ENCODE measurements at places on chromosomes 13 and 19.

DNA sequence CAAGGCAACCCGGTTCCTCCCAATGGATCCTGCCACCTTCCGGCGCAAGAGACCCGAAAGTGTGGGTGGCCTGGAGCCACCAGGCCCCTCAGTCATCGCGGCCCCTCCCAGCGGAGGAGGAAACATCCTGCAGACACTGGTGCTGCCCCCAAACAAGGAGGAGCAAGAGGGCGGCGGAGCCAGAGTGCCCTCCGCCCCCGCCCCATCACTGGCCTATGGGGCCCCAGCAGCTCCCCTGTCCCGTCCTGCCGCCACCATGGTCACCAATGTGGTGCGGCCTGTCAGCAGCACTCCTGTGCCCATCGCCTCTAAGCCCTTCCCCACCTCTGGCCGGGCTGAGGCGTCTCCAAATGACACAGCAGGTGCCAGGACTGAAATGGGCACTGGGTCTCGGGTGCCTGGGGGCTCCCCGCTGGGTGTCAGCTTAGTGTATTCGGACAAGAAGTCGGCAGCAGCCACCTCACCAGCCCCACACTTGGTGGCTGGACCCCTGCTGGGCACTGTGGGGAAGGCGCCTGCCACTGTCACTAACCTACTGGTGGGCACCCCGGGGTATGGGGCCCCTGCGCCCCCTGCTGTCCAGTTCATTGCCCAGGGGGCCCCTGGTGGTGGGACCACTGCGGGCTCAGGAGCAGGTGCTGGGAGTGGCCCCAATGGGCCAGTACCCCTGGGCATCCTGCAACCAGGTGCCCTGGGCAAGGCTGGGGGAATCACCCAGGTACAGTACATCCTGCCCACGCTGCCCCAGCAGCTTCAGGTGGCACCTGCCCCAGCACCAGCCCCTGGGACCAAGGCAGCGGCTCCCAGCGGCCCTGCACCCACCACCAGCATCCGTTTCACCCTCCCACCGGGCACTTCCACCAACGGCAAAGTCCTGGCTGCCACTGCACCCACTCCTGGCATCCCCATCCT is 11.2 kb upstream of the PRR19 start:
- DNase-seq = no peak

DNA sequence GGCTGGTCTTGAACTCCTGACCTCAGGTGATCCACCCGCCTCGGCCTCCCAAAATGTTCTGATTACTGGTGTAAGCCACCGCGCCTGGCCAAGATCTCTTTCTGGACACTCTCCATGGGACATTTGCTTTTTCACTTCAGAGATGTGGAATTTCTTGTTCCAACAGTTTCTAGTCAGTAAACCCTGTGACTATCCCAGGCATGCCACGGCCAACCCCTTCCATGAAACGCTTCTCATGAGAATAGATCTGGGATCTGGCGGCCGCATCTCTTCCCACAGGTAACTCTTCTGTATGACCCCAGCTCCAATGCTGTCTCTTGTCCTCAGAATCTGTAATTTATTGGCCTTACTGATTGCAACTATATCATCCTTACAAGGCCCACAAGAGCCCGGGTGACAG is 16.2 kb downstream of the PLPP2 start:
- no peak for DNase-seq

DNA sequence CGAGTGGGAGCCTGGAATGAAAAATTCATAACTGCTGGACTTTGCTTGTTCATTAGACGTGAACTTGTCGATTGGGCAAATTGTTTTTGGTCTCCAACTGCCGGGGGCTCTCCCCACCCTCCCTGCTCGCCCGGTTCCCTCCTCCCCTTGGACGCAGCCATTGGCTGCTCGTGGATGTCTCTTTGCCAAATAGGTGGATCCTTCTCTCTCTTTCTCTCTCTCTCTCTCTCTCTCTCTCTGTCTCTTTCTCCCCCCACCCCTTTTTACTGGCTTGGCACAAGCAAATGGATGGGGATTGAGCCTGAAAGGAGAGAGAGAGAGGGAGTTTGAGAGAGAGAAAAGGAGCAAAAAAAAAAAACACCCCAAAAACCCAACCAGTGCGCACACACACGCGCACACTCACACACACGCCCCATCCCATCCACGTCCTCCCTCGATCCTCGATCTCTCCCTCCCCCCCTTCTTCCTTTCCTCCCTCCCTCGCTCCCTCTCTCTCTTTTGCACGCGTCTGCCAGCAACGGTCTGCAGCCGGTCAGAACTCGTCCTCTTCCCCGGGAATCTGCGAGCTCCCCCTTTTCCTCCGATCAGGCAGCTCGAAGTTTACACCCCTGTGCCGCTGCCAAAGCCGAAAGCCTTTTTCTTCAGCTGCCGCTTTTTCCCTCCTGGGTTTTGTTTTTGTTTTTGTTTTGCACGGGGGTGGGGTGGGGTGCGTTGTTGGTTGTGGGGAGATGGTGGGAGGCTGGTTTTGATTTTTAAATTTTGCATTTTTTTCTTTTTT is 27.8 kb downstream of the NFIX start:
- DNase-seq = peak; percentile 85

DNA sequence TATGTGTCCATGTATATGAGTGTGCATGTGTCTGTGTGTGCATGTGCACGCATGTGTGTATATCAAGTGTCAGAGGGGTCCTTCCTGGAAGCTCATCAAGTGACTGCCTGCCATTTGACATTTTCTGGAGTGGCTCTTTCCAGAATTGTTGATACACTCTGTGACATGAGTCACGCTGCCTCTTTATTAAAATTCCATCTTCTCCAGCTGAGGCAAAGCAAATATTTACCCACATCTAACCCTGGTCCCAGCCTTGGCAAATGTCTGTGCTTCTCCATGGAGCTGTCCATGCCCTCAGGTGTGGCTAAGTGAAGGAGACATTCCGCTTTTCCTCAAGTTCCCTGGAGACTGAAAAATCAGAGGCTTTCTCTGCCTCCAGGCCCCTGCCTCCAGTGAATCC is 88.2 kb upstream of the MBNL2 start:
- DNase-seq = no peak

GRCh38 chr19:50646074-50646807 is 3.0 kb upstream of the C19orf81 start:
- DNase-seq = no peak

GRCh38 chr19:18401580-18402112 is 4.2 kb upstream of the LRRC25 start:
- peak; percentile 86 for DNase-seq

GRCh38 chr13:23632048-23632582 is 61.9 kb downstream of the TNFRSF19 start:
- no peak for DNase-seq

- peak; percentile 71 for DNase-seq
These were observed 3.1 kb upstream of the GJB2 start for GRCh38 chr13:20195801-20196200.

DNA sequence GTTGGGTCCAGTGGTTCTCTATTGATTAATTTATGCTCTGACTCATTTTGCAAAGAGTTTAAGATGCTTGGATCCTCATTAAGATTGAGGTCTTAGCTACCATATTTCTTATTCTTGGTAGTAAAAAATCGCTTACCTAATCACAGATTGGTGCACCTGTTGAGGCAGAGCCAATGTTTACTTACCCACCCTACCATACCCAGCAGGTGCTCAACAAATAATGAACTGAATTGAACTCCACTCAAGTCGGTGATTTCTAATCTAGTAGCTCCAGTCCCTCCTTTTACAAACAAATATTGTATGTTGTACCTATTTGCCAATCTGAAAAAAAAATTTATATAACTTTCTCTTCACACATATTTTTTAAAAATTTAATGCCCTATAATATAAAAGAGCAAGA is 361.0 kb downstream of the FGF14 start:
- DNase-seq = no peak

- DNase-seq = peak; percentile 52
These were observed 2.6 kb upstream of the DHRS12 start for GRCh38 chr13:51806566-51806965.

DNA sequence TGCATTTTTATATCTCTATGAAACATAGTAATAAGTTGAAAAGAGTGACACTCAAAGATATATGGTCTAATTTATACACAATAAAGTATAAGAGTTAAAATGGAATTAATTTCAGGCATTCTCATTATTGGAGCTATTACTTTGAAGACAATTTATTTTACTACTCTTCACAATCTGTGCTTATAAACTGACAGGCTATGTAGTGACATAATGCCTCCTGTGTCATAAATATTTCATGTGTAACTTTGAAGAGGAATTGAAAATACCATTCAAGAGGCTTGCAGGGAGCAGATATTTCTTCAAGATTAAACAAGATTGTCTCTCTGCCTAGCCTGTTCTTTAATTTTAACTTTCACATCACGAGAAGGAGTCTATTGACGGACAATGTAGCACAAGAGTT is 1881.5 kb upstream of the PCDH20 start:
- no peak for DNase-seq

DNA sequence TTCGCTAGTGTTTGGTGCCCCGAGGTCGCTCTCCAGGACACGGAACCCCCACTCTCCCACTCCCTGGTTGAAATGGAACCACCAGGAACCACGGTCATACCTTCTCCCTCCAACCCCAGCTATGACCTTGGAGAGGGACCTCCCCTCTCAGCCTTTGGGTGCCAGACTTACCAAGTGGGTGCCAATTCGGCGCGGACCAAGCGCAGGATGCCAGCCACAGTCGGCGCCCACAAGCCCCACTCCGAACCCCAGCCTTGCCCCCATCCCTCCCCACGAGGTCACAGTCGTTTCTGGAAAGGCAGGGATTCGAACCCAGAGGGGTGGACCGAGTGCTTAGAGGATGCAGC is 910 bp downstream of the PDE4C start:
- no peak for DNase-seq

GRCh38 chr13:32474999-32475792 is 47.3 kb upstream of the N4BP2L1 start:
- DNase-seq = peak; percentile 10

- no peak for DNase-seq
These were observed 3.3 kb downstream of the FCGRT start for GRCh38 chr19:49515767-49516166.

Data from epithelial cell of esophagus (primary cell).